ENCODE measurements at places on chromosomes 6 and 20.
A peak's percentile ranks its signal among the peaks of the same experiment; 100 is the strongest.

- DNase-seq, result no peak
Measured at GRCh38 chr6:35668744-35669450, 19.8 kb downstream of the FKBP5 start.

DNA sequence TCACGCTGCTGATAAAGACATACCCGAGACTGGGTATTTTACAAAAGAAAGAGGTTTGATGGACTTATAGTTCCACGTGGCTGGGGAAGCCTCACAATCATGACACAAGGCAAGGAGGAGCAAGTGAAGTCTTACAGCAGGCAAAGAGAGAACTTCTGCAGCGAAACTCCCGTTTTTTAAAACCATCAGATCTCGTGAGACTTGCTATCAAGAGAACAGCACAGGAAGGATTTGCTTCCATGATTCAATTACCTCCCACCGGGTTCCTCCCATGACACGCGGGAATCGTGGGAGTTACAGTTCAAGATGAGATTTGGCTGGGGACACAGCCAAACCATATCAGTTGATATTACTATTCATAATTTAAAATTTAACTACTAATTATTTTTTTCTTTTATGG, 157.3 kb upstream of the ATXN1 start:
- DNase-seq, result no peak

GRCh38 chr20:48749437-48749836, 78.4 kb downstream of the PREX1 start:
- no peak for DNase-seq

DNA sequence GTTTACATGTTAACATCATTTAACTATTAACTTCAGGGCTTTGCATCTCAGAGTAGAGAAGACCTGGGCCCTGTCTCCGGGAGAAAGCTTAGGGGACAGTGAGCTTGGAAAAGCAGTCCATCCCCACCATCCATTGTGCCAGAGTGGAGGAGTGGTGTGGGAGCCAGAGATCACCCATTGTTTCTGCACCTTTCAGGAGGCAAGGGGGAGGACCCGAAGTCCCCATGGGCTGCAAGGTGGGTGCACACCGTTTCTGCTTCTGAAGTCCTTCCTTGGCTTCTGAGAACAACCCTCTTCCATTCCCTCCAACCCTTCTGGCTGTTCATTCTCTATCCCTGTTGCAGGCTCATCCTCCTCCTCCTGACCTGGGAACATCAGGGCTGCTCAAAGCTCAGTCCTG, 4.0 kb upstream of the PPP1R3G start:
- no peak for DNase-seq

GRCh38 chr6:133758815-133759335, 130.0 kb upstream of the TCF21 start:
- DNase-seq, result no peak

DNA sequence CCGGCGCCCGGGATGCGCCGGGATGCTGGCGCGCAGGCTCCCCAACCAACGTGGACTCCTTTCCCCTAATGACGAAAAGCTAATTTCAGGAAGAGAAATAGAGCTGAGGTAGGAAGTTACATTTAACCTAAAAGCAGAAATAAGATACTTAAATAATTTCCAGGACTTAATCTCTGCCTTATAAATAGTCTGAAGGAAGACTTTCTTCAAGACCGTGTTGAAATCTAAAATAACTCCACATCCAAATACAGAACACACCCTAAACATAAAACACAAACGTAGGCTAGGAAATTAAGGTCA, 1.3 kb downstream of the ASF1A start:
- DNase-seq, result no peak

DNA sequence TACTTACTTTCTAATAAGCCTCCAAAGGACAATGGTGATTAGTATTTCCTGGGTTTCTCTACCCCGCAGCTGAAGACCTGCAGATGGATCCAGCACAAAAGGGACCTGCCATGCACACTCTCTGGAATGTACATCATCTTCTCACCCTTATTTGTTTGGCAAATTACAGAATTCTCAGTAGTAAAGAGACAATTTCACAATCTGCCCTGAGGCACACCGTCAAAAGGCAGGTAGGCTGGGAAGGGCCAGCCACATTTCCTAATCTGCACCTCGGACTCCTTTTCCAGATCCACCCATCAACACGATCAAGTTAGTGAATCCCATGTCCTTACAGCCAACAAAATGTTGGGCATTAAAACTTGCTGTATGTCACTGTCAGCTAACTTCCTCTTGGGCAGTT, 4.9 kb downstream of the OVOL2 start:
- DNase-seq, result no peak

DNA sequence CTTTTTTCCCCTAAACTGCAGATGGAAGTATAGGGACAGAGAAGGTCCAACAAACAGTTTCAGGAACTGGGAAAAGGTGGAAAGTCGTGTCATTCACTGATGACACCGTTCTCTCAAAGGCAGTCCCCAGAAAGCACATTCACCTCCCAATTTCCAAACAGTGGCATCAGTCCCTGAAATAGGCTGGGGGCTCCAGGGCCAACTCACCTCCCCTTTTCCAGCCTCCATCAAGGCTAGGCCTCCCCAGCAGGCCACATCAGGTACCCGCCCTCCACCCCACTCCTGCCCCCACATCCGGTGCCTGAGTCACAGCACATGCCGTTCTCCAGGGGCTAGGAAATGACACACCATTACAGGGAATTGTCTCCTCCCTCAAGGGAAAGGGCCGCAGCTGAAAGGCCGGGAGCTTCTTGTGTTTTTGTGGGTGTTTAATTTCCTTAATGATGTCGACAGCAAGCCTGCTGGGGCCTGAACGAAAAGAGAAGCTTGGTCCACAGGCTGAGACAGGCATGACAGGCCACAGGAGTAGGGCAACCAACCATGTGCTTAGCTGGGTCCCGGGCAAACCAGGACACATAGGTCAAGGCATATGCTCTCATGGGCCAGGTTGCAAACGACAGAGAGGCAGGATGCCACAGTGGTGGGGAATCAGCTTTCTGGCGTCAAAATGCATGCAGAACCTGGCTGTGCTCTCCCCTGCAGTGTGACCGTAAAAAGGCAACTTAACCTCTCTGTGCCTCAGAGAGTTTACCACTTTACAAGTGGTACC, 39.2 kb downstream of the ZMYND8 start:
- peak; percentile 56 for DNase-seq

GRCh38 chr6:96724641-96725040, 112.6 kb downstream of the GPR63 start:
- DNase-seq, result no peak

- DNase-seq, result no peak
Measured at GRCh38 chr20:2416541-2417212, 36.0 kb downstream of the TGM6 start.

GRCh38 chr20:25346349-25346748, 44.3 kb downstream of the ABHD12 start:
- no peak for DNase-seq

DNA sequence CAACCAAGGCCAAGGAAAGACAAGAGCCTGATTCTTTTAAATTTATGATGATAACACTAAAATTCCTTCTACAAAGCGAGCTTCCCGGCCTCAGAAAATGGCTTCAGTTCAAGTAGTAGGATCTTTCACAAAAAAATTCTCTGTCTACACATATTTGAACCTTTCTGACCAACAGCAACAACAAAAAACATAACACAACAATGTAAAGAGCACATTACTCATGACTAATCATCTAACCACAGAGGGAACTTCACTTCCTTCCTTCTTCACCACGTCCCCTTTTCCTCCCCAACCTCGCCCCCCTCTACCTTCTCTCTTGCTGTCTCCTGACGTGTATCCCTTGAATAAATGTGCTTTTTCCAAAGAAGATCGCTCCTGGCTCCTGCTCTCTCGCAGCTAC, 228.2 kb downstream of the MYLK4 start:
- no peak for DNase-seq

GRCh38 chr6:83514466-83514865, 2.1 kb downstream of the PRSS35 start:
- DNase-seq, result no peak

GRCh38 chr6:30719356-30719755, 796 bp upstream of the TUBB start:
- no peak for DNase-seq

DNA sequence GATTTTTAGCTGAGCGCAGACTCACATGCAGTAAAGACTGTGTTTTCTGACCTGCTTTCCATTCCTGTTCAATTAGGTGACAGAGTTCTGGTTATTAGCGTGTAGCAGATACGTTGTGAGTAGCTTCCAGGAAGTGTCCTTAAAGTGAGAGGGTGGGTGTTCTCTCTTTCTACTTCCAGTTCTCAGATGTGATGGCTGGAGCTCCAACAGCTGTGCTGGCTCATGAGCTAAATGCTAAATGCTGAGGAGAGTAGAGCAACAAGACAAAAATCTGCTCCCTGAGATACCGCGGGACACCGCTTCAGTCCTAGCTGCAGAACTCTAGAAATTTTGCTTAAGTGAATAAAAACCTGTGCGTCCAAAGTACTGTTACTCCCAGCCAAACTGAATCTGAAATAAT, 38.2 kb upstream of the FYN start:
- DNase-seq, result no peak

- DNase-seq, result no peak
Measured at GRCh38 chr6:33418690-33419291, 884 bp upstream of the CUTA start.

GRCh38 chr6:31379850-31380249, 22.9 kb upstream of the HLA-B start:
- no peak for DNase-seq

DNA sequence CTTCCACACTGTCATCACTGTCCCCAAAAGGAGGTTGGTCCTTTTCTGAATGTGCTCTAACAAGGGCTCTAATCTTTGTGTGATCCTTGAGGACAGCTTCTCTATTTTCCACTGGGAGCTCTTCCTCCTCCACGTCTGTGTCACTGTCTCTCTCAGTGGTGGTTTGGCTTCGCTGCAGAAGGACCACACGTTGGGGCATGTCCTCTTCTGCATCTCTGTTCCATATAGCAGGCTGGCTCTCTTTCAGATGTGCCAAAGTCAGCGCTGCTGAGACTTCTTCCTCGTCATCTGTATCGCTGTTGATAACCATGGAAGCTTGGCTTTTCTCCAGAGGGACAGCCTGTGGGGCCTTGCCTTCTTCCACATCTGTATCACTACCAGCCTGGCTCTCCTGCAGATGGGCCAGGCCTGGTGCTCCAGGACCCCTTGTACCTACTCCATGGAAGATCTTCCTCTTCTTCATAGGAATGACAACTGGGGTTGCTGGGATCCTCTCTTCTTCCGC, 4.6 kb downstream of the MDC1 start:
- DNase-seq, result no peak

- DNase-seq, result no peak
Measured at GRCh38 chr20:32971703-32972161, 32.5 kb downstream of the SUN5 start.

DNA sequence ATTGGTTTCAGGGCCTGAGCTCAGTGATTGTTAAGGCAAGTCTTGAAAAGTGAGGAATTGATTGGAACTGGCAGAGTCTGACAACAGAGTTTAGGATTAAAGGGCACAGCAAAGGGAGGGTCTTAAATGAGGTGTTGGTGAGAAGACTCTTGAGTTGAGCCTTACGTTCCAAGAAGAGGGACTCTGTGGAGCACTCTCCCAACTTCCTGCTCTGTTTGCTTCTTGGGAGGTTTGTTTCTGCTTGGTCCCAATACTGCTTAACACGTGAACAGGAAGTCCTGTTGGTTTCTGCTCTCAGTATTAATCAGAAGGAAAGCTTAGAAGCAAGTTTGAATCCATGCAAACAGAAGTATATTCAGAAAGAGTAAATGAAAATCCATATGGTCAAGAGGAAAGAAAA, 15.6 kb upstream of the SYNDIG1 start:
- DNase-seq, result no peak

DNA sequence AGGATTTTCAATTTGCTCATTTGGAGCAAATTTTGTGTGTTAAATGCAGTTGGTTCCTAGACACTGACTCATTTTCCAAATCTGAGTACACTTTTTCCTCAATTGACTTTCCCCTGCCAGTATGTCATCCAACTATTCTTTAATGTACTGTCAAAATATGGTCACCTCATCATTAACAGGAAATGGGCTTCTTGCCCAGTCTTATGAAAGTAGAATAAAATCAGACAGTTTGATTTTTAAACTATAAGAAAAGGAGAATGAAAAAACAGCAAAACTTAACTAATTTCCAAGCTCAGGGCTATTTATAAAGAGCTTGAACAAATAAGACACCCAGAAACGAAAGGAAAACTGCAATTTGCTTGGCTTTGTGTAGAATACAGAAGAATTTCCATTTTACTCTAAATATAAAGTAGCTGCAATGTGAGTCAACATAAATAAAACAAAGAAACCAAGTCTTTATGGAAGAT, 43.7 kb upstream of the RAB23 start:
- DNase-seq, result no peak

DNA sequence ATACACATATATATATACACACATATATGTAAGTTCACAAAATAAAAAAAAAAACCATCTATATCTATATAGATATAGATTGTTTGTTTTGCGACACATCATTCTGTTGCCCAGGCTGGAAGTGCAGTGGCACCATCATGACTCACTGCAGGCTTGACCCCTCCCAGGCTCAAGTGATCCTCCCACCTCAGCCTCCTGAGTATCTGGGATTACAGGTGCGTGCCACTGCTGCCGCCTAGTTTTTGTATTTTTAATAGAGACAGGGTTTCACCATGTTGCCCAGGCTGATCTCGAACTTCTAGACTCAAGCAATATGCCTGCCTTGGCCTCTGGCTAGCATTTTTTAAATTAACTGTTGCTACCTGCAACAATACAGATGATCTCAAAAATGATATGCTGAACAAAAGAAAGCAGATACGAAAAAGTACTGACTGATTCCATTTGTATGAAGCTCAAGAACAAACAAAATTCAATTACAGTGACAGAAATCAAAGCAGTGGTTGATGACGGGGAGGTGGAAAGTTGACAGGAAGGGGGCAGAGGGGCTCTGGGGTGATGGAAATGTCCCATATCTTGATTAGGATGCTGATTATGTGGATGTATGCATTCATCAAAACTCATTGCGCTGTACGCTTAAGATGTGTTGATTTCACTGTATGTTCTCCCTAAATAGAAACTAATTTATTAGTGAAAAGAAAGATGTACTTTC, 49.6 kb downstream of the ATXN1 start:
- no peak for DNase-seq

DNA sequence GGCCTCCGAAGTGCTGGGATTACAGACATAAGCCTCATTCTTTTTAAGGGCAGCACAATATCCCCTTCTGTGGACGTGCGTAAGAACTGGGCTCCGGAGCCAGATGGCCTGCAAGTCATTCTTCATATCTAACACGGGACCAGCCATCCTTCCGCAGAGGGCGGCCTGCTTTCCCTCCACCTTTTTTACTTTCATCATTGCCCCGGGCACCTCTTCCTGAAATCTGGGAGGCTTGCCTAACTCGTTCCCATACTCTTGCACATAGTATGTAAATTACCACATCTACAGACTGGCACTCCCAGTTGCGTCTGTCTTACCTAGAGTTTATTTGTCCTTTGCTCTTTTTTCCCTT, 29.9 kb upstream of the SLC23A2 start:
- DNase-seq, result no peak

- DNase-seq, result no peak
Measured at GRCh38 chr6:40148882-40149573, 214.8 kb upstream of the MOCS1 start.

- no peak for DNase-seq
Measured at GRCh38 chr20:22214296-22214695, 370.1 kb downstream of the FOXA2 start.

- peak; percentile 39 for DNase-seq
Measured at GRCh38 chr20:33933469-33933909, 60.2 kb upstream of the RALY start.
